Progenitor cell of endocrine pancreas (in vitro differentiated cells): ENCODE measurements at places on chromosomes 11 and 22. TPM values are rescaled to one million over a fixed set of nuclear protein-coding genes. Genes with fewer than 3 reads are reported as not detected.

Gene DRD2
- 0.22 and 0.73 TPM in 2 replicates for total RNA-seq

Gene FOSL1
- 1.7 and 2.6 TPM in 2 replicates for total RNA-seq

Gene RNASEH2C
- 38.5 and 44.0 TPM in 2 replicates for total RNA-seq

Gene MEI1
- 1.0 and 1.5 TPM in 2 replicates for total RNA-seq

Gene FAM227A
- 18.3 and 18.6 TPM in 2 replicates for total RNA-seq

Gene C22orf15
- total RNA-seq = not detected in 2 replicates

Gene BRSK2
- total RNA-seq = 49.2 and 53.2 TPM in 2 replicates

Gene NDUFV1
- 137 and 150 TPM in 2 replicates for total RNA-seq

Gene APOL5
- not detected in 2 replicates for total RNA-seq

Gene P2RY2
- 0.55 and 0.96 TPM in 2 replicates for total RNA-seq

Gene SCO2
- 3.7 TPM in 1 of 2 replicates, not detected in the other for total RNA-seq

Gene TBX1
- 4.2 and 5.9 TPM in 2 replicates for total RNA-seq

Gene FERMT3
- total RNA-seq = 5.4 and 5.9 TPM in 2 replicates

Gene CNGA4
- 2.0 and 2.1 TPM in 2 replicates for total RNA-seq

Gene GRAMD1B
- total RNA-seq = 4.5 and 5.1 TPM in 2 replicates

Gene TRIM34
- 2.0 TPM in 2 replicates for total RNA-seq

Gene LBHD1
- total RNA-seq = 9.3 and 9.4 TPM in 2 replicates

Gene CEP126
- total RNA-seq = 2.1 and 2.6 TPM in 2 replicates

Gene RNF214
- 53.9 and 55.8 TPM in 2 replicates for total RNA-seq

Gene MYOD1
- total RNA-seq = not detected in 2 replicates

Gene TMEM225
- not detected in 2 replicates for total RNA-seq

Gene TRIM49
- total RNA-seq = not detected in 2 replicates

Gene SLC25A18
- total RNA-seq = 2.3 and 2.6 TPM in 2 replicates

Gene BACE1-AS
- total RNA-seq = 17.9 and 19.0 TPM in 2 replicates

Gene OMP
- total RNA-seq = not detected in 2 replicates

Gene ACTN3
- total RNA-seq = 0.43 and 0.44 TPM in 2 replicates

Gene FXYD2
- total RNA-seq = 7.4 and 7.7 TPM in 2 replicates

Gene C1QTNF4
- total RNA-seq = 2.5 and 4.0 TPM in 2 replicates

Gene BRD1
- 57.3 and 65.7 TPM in 2 replicates for total RNA-seq

Gene UCP3
- 4.3 and 5.2 TPM in 2 replicates for total RNA-seq

Gene MMP11
- total RNA-seq = 41.6 and 50.2 TPM in 2 replicates

Gene TNNT3
- total RNA-seq = 0.38 TPM in 1 of 2 replicates, not detected in the other

Gene HSPB2
- not detected in 2 replicates for total RNA-seq

Gene OR5P2
- 0.47 TPM in 1 of 2 replicates, not detected in the other for total RNA-seq

Gene EHF
- 17.9 and 18.6 TPM in 2 replicates for total RNA-seq

Gene SPDYC
- total RNA-seq = not detected in 2 replicates

Gene IGLL1
- not detected in 2 replicates for total RNA-seq

Gene FZD4
- total RNA-seq = 9.3 and 11.7 TPM in 2 replicates

Gene RAB36
- 10.1 and 10.3 TPM in 2 replicates for total RNA-seq

Gene PLAAT2
- not detected in 2 replicates for total RNA-seq

Gene AGBL2
- total RNA-seq = 6.1 and 8.2 TPM in 2 replicates

Gene NCF4
- total RNA-seq = not detected in 2 replicates

Gene UBQLN3
- not detected in 2 replicates for total RNA-seq

Gene GRM5
- total RNA-seq = 0.20 and 0.26 TPM in 2 replicates

Gene SLC43A3
- total RNA-seq = 21.5 and 24.6 TPM in 2 replicates

Gene SCGB1C1
- total RNA-seq = not detected in 2 replicates

Gene PKDREJ
- 0.04 TPM in 1 of 2 replicates, not detected in the other for total RNA-seq

Gene CRYBB3
- 0.49 and 1.0 TPM in 2 replicates for total RNA-seq

Gene TMPRSS13
- 5.7 and 6.1 TPM in 2 replicates for total RNA-seq

Gene USH1C
- total RNA-seq = 15.8 and 21.4 TPM in 2 replicates

Gene MPEG1
- not detected in 2 replicates for total RNA-seq
